NCI-H1048 (cell line): ENCODE measurements at places on chromosomes 13 and 19.

GRCh38 chr19:7373862-7374261 is 25.1 kb downstream of the ARHGEF18 start:
- no peak for DNase-seq

- no peak for DNase-seq
Observed at GRCh38 chr13:97360610-97361009, 73.4 kb upstream of the RAP2A start.

- no peak for DNase-seq
Observed at GRCh38 chr13:21078501-21078900, 17.1 kb upstream of the LATS2 start.

DNA sequence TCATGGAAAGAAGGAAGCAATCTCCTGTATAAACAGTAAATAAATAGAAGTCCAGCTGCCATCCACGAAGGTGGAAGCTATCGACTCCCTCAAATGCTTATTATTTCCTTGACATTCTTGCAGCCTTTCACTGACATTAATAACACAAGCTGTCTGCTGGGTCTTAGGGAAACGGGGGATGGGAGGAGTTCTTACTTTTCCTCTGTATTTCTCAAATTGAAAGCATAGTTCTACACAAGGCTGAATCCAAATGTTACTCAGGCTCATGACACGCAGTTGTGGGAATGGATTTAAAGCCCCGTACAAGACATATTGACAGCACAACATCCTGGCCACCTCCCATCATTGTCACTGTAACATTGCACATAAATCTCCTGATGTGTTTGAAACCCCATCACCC is 4.0 kb downstream of the SERPINE3 start:
- no peak for DNase-seq

- no peak for DNase-seq
Observed at GRCh38 chr13:76948149-76948548, at the start of gene ACOD1. TSS of gene ACOD1 (plus strand) at chr13:76948511. CDS start at chr13:76948559, 48 bp downstream.

GRCh38 chr19:2208975-2209374 is 27.2 kb downstream of the PLEKHJ1 start:
- DNase-seq = no peak

DNA sequence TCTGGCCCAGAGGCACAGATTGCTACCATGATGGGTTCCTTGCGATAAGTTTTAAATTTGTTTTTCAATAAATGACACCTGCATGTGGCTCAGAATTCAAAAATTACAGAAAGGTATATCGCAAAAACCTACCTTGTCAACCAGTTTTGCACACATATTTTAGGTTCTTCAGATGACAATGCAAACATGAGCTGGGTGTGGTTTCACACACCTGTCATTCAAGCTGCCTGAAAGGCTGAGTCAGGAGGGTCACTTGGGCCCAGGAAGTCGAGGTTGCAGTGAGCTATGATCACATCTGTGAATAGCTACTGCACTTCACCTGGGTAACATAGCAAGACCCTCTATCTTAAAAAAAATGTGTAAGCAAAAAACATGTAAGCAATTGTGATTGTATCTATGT is 56.1 kb downstream of the DNM2 start:
- no peak for DNase-seq

DNA sequence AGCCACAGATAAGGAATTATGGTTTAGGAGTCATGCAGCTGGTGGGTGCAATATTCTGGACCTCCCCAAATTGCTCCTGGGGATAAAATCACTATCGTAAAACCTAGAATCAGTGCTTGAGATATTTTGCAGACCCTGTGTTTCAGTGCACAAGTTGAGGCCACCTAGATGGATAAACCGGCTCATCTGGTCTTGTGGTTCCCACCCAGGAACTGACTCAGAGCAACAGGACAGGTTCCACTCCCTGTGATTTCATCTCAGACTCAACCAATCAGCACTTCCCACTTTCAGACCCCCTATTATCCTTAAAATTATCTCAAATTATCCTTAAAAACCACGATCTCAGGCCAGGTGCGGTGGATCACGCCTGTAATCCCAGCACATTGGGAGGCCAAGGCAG is 21.0 kb downstream of the FBXL12 start:
- DNase-seq = no peak

DNA sequence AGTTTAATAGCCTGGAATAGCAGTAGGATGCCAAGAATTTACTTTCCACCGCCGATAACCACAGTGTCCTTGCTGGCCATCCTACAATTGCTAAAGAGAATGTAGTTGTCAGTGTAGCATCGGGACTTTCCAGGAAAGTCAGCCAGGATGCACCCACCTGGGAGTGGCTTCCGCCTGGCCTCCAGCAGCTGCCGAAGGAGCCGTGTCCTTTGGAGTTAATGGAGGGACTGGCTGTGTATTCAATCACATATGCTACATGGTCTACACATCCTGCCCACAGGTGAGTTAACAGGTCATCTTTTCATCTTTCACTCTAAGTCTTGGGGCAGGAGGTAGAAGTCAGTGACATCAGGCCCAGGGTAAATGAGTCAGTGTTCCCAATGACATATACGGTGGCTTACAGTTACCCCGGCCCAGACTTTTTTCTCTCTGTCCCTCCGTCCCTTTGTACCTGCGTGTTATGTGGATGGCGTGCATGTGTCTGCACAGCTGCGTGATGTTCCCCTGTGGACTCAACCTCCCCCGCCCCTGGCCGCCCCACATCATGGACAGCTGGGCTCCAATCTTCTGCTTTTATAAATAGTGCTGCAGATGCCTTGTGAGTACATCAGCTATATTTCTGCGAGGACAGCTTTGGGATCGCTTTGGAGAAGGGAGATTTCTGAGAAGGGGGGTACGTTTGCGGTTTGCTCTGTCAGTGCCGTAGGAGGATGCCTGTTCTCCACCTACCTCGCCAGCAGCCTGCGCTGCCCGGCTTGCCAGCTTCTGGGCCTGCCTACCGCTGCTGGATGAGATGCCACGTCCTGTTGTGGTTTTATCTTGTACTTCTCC is 63.1 kb downstream of the ATP11A start:
- no peak for DNase-seq

DNA sequence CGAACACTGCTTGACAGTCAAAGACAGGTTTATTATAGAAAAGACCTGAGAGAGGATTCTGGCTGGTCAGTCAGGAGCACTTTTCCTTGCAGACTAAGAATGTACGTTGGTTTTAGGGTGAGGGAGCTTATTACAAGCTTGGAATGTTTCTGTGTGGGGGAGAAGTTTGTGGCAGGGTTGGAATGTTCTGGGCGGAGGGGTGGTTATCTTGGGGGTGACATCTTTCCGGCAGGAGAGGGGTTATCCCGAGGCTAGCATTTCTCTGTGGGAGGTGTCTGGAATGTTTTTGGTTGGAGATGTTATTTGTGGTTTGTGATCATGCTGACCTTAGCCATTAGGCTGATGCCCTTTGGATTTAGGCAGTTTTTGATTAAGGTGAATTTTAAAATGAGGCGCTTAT is 61.8 kb downstream of the ZNF136 start:
- DNase-seq = no peak

- DNase-seq = no peak
Observed at GRCh38 chr13:110503037-110503901, 58.3 kb downstream of the RAB20 start.

- no peak for DNase-seq
Observed at GRCh38 chr19:40421993-40422747, 3.6 kb downstream of the SERTAD1 start.

DNA sequence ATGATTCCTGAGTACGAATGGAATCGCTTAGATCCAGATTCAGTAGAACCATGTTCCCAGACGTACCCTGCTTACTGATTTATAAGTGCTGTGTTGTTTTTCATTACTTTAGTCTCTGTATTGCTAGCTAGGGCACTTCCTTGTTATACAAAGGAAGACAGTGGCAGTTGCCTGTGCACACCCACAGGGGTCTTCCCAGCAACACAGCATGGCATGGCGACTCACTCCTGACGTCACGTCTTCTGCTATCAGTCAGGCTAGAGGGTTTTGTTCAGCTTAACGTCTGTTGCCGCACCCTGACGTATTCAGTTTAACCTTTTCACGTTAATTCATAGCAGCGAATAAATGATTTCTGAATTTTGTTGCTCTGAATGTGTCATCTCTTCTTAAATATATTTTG is 295.1 kb downstream of the MYO16 start:
- no peak for DNase-seq

DNA sequence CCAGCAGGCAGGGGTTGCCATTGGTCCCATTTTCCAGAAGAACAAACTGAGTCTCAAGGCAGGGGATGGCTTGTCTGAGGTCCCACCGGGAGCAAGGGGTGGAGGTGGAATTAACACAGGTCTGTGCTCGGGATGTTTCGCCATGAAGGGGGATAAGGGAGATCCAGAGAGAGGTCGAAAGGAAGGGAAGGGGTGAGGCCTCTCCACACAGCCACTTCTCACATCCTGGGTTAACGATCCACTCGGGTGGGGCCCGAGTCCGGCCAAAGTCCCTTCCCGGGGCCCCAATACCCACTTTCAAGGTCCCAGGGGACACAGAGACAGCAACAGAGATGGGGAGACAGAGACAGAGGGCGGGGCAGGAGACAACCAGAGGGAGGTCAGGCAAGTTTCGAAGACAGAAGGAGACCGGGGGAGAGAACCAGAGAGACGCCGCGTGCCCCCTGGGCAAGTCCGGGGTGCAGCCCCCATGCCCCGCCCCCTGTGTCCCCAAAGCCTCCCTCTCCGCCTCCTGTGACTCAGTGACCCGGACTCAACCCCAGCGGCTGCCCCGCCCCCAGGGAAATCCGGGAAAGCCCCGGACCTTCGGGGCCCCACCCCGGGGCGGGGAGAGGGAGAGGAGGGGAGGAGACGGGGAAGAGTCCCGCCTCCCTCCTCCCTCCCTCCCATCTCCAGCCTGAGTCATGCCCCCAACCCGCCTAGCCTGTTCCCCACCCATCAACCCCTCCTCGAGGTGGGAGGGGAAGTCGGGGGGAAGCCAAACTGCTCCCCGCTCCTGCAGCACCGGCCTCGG is 1.4 kb upstream of the BCL3 start:
- peak; percentile 74 for DNase-seq

- peak; percentile 27 for DNase-seq
Observed at GRCh38 chr13:53250272-53250875, 221.8 kb downstream of the OLFM4 start.

- DNase-seq = no peak
Observed at GRCh38 chr19:19169236-19170052, 619 bp downstream of the MEF2B start.

DNA sequence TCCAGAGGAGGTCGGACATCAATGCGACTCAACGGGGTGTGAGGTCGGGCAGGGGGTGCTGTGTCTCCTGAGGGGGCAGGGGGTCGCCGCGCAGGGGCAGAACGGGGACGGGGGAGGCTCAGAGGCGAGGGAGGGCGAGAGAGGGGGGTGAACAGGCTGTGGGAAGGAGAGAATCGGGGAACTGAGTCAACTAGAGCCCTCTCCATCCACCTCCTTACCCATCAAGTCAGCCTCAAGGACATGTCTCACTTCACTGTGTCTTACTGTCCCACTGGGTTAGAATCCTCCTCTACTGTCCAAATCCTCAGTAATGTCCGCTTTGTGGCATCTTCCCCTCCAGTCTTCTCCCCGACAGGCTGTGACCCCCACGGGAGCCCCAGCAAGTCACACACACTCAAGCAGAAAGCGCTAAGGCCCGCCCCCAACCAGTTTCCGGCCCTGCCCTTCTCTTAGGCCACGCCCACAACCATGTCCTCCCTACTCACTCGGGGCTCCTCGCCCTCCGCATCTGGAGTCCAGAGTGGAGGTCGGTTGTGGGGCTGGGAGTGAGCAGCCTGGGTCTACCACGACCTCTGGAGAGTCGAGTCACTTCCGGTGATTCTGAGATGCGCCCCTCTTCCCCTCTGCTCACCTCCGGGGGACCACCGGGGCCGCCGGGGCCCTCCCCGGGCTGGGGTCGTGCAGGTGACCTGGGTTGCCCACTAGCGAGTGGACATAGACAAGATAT is 9.3 kb downstream of the PLEKHA4 start:
- DNase-seq = no peak

DNA sequence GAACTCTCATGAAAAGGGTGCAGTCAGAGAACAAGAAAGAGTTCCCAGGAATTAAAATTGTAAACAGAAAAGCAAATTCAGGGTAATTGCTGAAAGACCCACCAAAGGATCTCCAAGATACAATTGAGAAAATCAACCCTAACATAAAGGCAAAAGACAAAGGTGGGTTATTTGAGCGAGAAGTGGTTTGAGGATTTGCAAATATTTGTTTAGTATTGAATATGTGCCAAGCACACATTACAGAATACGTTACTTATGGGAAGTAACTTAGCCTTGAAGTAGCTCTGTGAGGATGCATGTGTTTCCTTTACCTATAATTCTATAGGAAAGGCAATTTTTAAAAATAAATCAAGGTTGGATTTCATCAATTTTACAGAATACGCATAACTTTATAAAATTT is 10.0 kb upstream of the CEACAM21 start:
- no peak for DNase-seq

DNA sequence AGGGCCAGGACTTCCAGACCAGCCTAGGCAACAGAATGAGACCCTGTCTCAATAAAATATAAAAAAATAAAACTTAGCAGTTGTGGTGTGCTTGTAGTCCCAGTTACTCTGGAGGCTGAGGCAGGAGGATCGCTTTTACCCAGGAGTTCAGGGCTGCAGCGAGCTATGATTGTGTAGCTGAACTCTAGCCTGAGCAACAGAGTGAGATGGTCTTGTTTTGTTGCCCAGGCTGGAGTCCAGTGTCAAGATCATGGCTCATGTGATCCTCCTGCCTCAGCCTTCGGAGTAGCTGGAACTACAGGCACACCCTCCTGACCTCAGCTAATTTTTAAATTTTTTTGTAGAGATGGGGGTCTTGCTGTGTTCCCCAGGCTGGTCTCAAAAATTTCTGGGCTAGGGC is 4.3 kb upstream of the JUNB start:
- DNase-seq = no peak

- DNase-seq = no peak
Observed at GRCh38 chr19:2266183-2266993, 10.2 kb upstream of the JSRP1 start.

- no peak for DNase-seq
Observed at GRCh38 chr19:42161616-42162263, 29.5 kb upstream of the POU2F2 start.

- DNase-seq = peak; percentile 93
Observed at GRCh38 chr19:12294249-12295158, at the start of gene ZNF44. TSS of gene ZNF44 (minus strand) at chr19:12294883. CDS start at chr19:12294694, 189 bp downstream.

GRCh38 chr19:39951065-39951650 is 16.7 kb upstream of the FCGBP start:
- DNase-seq = no peak

DNA sequence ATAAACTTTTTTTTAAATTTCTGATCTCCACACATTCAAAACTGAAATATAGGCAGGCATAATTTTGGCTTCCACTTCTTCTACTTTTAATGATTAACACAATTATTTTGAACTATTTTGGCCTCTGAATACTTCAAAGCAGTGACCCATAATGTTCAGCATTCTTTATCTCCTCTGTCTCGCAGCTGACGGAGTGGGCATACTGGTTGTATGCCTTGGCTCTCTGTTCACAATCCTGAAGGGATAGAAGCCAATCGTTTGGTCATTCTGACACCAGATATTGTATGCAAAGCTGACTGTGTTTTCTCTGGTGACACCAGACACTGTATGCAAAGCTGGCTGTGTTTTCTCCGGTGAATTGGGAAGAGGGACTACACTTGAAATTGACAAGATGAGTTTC is 833.0 kb downstream of the EFNB2 start:
- DNase-seq = no peak

GRCh38 chr19:46787331-46788261 is 798 bp downstream of the SLC1A5 start:
- DNase-seq = no peak

- no peak for DNase-seq
Observed at GRCh38 chr13:33106656-33107360, 90.6 kb downstream of the KL start.

GRCh38 chr13:76634431-76635191 is 251.6 kb downstream of the KCTD12 start:
- no peak for DNase-seq
